ENCODE measurements at places on chromosomes 7 and 10. TPM values are rescaled to one million over a fixed set of nuclear protein-coding genes. Genes with fewer than 3 reads are reported as not detected.

Gene PVRIG
- total RNA-seq: not detected

Gene FAM25C
- not detected for total RNA-seq

Gene TET1
- 4.5 TPM for total RNA-seq

Gene C10orf120
- not detected for total RNA-seq

Gene PCDH15
- 2.7 TPM for total RNA-seq
